Activated CD8-positive, alpha-beta T cell treated with anti-CD3 and anti-CD28 coated beads for 36 hours (primary cell): ENCODE measurements at places on chromosomes 6 and 20.

DNA sequence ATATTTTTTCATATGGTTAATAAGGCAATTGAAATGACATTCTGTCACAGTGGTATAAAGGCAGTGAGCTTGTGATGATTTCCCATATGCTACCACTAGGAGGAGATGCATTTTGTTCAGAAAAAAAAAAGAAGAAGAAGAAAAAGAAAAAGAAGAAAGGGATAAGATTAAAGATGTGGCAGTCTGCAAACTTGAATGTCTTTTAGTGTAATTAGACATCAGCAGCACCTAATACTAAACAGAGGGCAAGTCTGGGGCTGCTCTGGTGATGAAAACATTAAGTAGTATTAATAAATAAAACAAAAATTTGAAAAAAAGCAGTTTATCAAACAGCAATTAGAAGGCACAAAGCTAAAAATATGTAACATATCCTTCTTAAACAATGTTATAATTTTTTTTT is 95.4 kb upstream of the DEFB112 start:
- DNase-seq = no peak

DNA sequence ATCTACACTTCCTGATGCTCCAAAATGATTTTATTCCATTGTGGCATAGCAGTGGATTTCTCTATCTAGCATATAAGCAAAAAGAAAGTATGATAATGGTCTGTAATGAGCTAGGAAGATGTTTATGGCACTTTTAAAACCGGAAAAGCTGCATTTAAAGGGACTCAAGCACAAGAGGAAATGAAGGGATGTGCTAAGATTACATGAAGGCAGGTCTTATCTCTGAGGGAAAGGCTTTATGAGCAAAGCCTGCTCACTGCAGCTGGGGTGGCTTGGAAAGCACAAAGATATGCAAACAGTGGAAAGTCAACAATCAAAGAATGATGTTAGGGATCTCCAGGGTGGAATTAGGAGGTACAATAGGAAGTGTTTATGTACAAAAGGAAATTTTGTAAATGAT is 138.2 kb downstream of the TENT5A start:
- DNase-seq = no peak

DNA sequence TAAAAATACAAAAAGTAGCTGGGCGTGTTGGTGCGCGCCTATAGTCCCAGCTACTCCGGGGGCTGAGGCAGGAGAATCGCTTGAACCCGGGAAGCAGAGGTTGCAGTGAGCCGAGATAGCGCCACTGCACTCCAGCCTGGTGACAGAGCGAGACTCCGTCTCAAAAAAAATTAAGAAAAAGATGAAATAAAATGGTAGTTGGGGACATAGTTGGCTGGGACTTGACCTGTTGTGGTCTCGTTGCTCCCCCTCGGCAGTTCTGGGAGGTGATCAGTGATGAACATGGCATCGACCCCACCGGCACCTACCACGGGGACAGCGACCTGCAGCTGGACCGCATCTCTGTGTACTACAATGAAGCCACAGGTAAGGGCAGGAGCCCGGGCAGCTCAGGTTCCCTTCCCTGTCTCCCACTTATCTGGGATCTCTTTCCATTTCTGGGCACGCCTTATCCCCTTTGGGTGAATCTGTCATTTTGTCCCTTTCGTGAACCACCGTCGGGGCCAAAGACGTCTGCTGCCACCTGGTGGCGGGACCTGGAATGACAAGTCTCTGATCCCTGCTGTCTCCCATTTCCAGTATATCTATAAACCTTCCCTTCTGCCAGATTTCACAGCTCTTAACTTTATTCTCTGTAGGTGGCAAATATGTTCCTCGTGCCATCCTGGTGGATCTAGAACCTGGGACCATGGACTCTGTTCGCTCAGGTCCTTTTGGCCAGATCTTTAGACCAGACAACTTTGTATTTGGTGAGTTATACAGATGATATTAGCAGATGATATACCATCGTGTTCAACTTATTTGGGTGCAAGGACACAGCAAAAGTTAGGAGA is 2.3 kb downstream of the TUBB start:
- DNase-seq = peak; percentile 90

GRCh38 chr20:21981597-21982344 is 276.3 kb downstream of the PAX1 start:
- no peak for DNase-seq

- peak; percentile 29 for DNase-seq
Observed at GRCh38 chr20:878511-879307, 37.4 kb downstream of the ANGPT4 start.

DNA sequence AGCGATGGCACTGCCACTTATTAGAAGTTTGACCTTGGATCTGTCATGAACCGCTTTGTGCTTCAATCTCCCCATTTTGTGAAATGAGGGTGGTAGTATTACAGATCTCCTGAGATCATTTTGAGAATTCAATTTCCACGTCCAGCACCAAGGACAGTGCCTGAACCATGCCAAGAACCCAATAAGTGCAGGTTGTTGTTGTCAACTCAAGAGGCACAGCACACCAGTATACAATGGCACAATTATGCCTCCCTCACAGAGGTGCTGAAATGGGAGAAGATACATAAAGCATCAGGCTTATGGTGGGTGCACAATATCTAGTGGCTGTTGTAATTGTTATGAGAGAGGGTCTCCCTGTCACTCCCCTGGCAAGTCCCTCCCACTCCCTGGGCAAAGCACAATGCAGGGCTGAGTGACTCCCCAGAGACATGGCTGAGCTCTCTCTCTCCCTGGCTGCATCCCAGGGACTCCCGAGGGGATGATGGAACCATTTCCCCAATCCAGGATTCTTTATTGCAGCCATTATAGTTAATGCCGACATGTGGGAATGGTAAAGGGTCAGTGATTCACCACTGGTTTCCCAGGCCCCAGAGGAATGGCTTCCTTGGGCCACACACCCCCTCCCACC is 78.7 kb downstream of the CDH22 start:
- no peak for DNase-seq

GRCh38 chr6:37882292-37882691 is 62.8 kb downstream of the ZFAND3 start:
- DNase-seq = no peak

GRCh38 chr20:54048891-54049545 is 21.4 kb downstream of the BCAS1 start:
- DNase-seq = no peak

DNA sequence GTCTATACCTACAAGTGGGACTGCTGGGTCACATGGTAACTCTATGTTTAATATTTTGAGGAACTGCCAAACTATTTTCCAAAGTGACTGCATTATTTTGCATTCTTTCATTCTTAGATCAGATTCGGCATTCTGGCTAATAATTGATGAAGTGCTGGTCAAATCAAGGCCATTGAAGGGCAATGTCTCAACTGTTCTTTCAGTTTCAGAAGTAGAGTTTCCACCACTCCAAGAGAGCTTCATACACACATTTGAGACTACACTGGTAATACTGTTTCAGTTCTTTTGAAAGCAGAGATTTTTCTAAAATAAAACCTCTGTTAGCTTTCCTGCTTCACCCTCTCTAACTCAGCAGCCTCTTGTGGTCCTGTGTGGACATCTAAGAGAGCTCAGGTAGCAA is 154.5 kb downstream of the CFAP61 start:
- no peak for DNase-seq

DNA sequence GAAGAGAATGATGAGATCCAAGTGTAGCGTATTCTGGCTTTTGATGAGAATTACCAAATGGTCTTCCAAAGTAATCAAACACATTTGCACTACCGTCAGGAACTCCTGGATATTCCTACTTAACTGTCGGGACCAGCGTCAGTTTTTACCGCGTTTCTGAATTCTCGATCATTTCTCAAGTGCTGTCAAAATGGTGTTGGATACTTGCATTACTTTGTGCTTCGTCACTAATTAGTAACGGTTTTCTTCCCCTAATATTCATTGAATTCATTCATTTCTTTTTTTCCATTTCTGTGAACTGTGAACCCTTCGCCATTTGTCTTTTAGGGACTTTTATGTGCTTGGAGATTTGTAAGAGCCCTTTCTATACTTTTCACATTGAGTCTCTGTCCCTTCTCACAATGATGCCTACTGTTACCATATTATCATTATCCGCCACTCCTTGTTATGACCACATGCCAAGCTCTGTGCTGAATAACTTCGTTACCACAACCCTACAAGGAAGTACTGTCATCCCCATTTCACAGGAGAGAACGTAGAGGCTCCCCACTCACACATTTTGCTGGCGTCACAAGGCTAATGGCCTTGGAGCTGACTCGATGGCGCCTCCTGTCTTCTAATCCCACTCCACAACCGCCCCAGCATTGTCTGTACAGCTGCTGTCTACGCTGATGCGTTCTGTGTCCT is 74.2 kb upstream of the QKI start:
- no peak for DNase-seq

DNA sequence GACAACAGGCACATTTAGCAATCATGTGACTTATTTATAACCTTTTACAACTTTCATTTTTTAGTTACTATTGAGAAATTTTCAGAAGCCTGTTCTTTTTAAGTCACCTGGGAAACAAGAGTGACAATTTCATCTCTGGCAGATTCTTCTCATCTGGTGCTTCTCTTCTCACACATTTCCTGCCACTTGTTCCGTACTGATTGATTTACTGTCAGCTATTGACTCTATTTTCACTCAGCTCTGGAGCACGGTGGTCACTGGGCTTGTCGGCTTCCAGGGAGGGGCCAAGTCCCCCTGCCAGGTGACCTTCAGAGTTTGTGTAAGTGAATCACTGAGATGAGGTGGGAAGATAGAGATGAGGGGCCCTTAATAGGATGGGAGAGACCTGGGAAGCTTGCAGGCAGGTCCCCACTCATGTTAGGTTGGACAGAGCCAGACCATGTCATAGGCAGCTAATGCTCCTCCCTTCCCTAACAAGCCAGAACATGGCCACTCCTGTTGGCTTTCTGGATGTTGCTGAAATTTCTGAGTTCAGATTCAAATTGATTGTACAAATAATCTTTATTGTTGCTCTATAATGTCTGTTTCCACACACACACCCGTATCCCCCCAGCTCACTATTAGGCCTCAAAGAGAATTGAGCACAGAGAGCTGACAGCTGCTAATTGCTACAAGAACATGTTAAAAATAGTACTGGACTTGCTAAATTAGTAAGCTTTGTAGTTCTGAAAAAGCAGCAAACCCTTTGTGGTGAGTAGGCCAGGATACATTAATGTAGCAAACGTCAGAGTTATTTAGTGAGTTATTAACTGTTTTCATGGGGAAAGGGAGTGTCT is 13.3 kb downstream of the DUSP22 start:
- no peak for DNase-seq

DNA sequence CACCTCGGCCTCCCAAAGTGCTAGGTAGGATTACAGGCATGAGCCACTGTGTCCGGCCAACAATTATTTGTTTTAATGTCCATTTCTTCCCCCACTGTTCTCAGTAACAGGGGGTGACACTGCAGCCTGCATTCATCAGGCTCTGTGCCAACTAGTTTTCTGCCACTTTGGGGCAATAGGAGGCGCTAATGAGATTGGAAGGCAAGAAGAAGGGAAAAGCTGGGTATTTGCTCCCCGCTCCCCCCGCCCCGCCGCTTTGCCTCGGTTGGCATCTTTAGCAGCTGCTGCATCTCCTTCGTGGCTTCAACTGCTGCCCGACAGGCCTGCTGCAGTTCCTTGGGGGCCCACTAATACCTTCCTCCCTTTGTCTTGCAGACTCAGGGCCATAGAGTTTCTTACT is 35.0 kb upstream of the MDGA1 start:
- no peak for DNase-seq

DNA sequence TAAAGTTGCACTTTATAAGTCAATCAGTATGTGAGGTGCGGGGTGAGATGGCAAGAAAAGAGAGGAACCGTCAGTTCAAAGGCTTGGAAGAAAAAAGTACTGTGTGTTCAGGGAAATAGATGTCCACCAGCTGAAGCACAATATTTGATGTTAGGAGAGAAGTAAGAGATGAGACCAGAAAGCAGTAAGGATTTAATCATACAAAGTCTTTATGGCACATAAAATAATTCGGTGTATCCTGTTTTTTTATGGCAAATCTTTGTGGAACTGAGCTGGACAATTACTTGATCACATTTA is 197.2 kb downstream of the FAXC start:
- DNase-seq = no peak

GRCh38 chr20:37316116-37316774 is 26.8 kb downstream of the MANBAL start:
- DNase-seq = peak; percentile 59

- no peak for DNase-seq
Observed at GRCh38 chr6:2939315-2940009, 31.9 kb downstream of the SERPINB6 start.

GRCh38 chr6:155881826-155882526 is 426.3 kb upstream of the NOX3 start:
- no peak for DNase-seq

- no peak for DNase-seq
Observed at GRCh38 chr6:122678841-122679240, 68.6 kb downstream of the PKIB start.

- no peak for DNase-seq
Observed at GRCh38 chr20:1405801-1406200, 12.9 kb upstream of the FKBP1A start.

DNA sequence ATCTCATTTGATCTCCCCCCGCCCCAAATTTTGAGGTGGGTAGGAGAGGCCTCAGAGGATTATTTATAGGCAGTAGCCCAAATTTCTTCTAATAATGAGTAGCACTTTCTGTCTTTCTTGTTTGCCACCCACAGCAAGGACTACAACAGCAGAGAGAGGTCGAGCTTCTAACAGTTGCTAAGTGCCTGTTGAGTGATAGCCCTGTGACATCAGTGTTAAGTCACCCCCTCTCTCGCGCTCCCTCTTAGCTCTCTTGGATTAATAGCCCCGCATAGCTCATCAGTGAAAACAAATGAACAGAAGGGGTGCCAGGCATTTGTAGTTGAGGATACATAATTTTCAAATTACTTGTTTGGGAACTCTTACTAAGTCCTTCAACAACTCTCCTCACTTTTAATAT is 3.5 kb downstream of the ANKRD60 start:
- no peak for DNase-seq

- no peak for DNase-seq
Observed at GRCh38 chr6:107590378-107590777, 100.5 kb downstream of the SOBP start.

- no peak for DNase-seq
Observed at GRCh38 chr6:3418496-3419060, 38.3 kb downstream of the SLC22A23 start.

- no peak for DNase-seq
Observed at GRCh38 chr20:48695255-48695654, 132.5 kb downstream of the PREX1 start.

GRCh38 chr20:56350842-56351241 is 7.9 kb upstream of the FAM210B start:
- DNase-seq = no peak

GRCh38 chr6:10419749-10420545 is 5.1 kb upstream of the TFAP2A start:
- no peak for DNase-seq

DNA sequence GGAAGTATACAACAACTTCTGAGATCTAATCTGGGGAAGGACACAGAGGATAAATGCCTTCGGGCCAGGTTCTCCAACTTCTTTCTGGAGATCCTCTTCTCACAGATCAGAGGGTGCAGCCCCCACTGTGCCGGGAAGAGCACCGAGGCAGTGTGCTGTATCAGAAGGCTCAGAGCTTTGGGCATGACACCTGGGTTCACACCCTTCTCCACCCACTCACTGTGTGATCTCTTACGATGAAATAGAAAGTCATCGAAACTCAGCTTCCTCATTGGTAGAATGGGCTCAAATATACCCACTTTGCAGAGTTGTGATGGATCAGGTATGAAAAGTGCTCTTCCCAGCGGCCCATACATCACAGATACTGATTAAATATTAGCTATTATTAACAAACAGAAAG is 347.5 kb upstream of the SOX4 start:
- DNase-seq = no peak

- DNase-seq = no peak
Observed at GRCh38 chr6:84583784-84584183, 180.6 kb downstream of the TBX18 start.

- no peak for DNase-seq
Observed at GRCh38 chr6:135141728-135142127, 39.4 kb upstream of the MYB start.
